ENCODE measurements at places on chromosomes 11 and 22.

DNA sequence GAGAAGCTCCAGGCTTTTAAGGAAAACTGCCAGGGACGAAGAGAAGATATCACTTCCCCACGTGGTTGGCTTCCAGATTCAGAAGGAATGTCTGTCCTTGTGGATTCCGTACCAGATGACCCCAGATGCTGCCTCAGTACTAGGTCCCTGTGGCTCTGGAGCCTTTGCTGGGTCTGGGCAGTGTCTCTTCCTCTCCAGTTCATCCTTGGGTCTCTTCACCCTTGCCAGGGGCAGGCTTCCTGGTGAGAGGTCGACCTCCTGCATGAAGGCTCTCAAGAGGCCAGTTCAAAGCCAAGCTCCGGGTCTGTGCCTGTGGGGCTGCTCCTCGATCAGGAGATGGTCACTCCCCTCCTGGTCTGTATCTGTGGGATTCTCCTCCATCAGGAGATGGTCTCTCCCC lies 74.7 kb upstream of the B3GAT1 start:
- no peak for DNase-seq

GRCh38 chr11:89545691-89546090 lies 54.5 kb upstream of the NOX4 start:
- DNase-seq = no peak

DNA sequence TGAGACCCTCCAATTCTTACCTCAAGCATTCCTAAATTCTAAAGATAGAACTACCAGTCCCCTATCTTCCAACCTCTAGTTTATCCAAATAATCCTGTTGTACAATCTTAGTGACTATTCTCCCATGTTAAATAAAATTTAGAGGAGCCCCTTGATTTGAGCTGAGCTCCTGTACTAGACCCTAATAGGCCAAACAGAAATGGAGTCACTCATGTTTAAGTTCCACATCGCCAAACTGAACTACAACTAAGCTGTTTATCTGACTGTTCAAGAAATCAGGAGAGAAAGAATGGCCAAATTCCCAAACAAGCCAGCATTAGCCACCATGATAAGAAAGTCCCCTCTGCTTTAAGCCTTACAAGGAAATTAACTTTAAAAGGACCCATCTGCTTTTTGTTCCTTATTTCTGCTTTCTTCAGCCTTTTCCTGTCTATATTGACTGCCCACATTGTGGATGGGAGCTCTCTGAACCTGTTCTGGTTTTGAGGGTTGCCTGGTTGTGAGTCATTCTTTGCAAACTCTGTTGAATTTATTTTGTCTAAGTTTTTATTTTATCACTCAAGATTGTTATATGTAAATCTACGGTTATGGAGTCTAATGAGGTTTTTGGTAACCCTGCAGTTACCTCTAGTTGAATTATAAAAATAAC lies 90.4 kb downstream of the TTC28 start:
- no peak for DNase-seq

GRCh38 chr22:39967103-39967829 lies 7.1 kb downstream of the TMA7B start:
- peak; percentile 8 for DNase-seq

DNA sequence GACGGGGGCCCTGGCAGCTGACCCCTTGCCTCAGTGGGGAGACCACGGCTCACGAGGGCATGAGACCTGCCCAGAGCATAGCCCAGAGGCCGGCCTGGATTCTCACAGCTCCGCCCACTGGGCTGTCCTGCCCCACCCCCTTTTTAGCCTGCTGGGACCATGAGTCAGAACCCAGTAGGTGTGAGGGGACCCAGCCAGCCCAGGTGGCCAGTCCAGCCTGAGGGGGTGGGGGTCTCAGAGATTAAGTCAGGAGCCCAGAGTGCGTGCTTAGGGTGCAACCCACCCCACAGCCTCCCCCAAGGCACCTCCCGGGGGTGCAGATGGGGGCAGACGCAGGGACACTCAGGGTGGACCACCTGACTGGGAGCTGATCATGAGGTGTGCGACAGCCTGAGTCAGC lies 40.1 kb upstream of the PPARA start:
- no peak for DNase-seq

GRCh38 chr11:57681168-57681567 lies 13.3 kb downstream of the ZDHHC5 start:
- DNase-seq = no peak

- no peak for DNase-seq
These were observed 264.2 kb downstream of the TMEM135 start for GRCh38 chr11:87301785-87302540.

- DNase-seq = no peak
These were observed 9.1 kb upstream of the OR10D3 start for GRCh38 chr11:124174001-124174583.

- DNase-seq = peak; percentile 67
These were observed 108.8 kb upstream of the CD44 start for GRCh38 chr11:35029979-35030682.
